ENCODE measurements at places on chromosomes 6 and 20. TPM values are rescaled to one million over a fixed set of nuclear protein-coding genes. Genes with fewer than 3 reads are reported as not detected.

The DDX43 gene
- total RNA-seq = 5.0 TPM

The ACTL10 gene
- total RNA-seq = 2.6 TPM

The PRL gene
- total RNA-seq = not detected

The PLCB4 gene
- 17.7 TPM for total RNA-seq

The SPATS1 gene
- not detected for total RNA-seq

- no peak for DNase-seq
Observed at GRCh38 chr6:35496036-35496840, 641 bp downstream of the TEAD3 start.

DNA sequence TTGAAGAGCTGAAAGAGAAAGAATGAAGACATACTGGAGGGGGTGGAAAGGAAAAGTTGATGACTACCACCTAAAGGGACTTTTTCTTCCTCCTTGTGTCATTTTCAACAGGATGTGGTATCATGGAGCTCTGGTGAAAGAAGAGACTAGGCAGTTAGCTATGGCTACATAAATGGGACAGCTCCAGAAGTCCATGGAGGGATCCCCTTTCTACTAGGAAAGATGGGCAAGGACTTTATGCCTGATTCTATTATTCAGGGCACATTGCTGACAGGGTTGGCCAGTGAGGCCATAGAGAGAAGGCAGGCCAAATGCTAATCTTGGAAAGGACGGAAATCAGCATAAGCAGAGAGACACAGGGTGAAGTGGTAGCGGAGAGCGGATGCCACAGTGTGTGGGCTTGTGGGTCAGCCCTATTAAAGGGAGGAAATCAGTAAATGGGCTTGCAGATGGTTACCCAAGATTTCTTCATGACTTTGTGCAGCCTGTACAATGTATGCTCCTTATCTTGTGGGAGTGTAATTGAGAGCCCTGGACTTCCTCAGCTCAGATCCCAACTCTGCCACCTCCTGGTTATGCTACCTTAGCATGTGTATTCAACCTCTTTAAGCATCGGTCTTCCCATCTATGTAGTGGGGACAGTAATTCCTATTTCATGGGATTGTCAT lies 77.4 kb upstream of the TMEM170B start:
- no peak for DNase-seq

- DNase-seq = no peak
Observed at GRCh38 chr6:39929733-39930461, 4.4 kb downstream of the MOCS1 start.

DNA sequence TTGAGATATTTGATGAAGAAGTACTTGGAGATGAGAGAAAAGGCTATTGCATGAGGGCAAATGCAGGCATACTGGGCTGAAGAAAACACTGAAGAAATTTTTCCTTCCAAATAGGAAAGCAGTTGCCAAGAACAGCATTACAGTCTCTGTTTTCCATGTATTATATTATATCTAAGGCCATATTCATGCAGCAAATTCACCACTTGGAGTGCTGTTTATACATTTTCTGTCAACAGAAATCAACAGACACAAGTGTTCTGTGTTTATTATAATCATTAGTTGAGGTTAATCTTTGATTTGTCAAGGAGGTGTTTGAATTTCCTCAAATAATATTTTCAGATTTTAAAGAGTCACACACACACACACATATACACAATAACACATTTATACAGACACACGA lies 268.8 kb upstream of the PLCB4 start:
- no peak for DNase-seq

DNA sequence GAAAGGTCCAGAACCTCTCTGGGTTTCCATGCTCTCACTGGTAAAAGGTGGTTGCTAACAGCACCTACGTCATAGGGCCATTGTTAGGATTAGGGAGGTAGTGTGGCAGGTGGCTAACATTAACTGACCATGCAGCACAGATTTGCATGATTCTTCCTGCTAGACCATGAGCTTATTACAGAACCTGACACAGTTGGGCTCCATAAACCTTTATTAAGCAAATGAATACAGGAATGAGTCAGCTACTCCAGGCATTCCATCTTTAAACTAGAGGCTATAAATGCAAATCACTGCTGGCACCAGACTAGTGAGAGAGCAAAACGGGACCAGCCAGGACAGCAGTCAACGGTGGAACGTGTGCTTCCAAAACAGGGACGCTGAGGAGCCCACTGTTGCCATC lies 440.1 kb downstream of the PTPRT start:
- no peak for DNase-seq

DNA sequence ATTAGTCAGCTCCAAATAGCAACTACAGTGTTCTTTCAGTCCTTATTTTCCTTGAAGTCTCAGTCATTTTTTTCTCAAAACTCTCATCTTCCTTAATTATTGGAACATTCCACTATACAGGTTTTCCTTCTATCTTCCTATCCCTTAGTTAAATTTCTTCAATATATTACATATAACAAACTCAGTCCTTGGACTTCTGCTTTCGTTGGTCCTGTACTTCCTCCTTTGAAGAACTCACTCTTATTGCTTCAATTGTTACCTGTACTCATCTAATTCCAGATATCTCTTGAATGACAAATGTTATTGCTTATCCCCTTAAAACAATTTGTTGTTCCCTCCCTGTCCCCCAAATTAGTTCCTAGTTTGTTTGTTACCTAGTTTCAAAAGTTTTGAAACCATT lies 67.7 kb upstream of the NOTCH4 start:
- DNase-seq = no peak
